Stimulated activated CD4-positive, alpha-beta T cell treated with anti-CD3 and anti-CD28 coated beads, Interleukin-12 subunit alpha, Interleukin-12 subunit beta, amount 100 ng/mL, for 24 hours (primary cell): ENCODE measurements at places on chromosomes 4 and X.

- no peak for DNase-seq
Observed at GRCh38 chrX:56310581-56310980, 78.4 kb downstream of the KLF8 start.

- no peak for DNase-seq
Observed at GRCh38 chr4:169948271-169948670, 77.9 kb downstream of the MFAP3L start.

- DNase-seq = no peak
Observed at GRCh38 chr4:43113196-43113595, 220.7 kb downstream of the GRXCR1 start.

- no peak for DNase-seq
Observed at GRCh38 chr4:112302320-112303274, 5.4 kb downstream of the ALPK1 start.

DNA sequence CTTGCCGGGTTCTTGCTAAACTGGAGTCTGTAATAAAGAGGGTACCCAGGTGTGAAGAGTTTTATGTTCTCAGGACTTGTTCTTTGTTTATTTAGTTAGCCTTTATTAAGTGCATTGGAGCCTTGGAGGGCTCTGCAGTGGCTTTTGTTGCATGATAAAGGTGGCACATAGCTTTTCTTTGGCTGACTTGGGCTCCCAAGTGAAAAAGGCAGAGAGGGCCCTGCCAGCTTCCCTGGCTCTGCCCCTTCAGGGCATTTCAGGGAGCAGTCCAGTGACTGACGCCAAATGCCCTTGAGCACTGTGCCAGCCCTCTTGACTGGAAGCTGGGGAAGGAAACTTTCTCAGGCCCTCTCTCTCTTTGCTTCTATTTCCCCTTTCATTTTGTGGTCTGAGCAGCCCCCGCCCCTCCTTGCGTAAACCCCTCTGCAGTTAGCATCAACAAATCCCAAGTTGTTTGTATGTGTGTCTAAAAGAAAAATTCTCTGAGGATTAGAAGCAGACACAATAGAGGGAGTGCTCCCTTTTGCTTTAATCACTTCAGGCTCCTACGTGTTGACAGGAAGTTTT lies 152.2 kb downstream of the NHS start:
- DNase-seq = no peak

DNA sequence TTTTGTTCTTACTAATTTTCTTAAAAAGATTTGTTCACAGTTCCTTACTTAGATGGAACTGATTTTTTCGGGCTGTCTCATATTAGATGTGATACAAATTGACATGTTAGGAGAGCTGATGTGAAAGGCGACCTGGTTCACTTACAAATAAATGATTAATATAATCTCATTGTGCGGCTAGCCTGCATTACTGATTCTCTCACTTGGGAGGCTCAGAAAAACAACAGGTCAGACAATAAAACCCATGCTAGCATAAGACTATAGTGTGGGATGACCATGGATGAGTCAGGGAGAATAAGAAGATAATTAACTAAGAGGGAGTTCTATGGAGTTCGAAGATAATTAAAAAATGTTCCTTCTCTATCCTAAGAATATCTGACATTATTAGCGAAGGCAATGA lies 40.8 kb downstream of the RTL9 start:
- no peak for DNase-seq

GRCh38 chrX:100411802-100412715 lies 2.0 kb upstream of the PCDH19 start:
- DNase-seq = no peak

DNA sequence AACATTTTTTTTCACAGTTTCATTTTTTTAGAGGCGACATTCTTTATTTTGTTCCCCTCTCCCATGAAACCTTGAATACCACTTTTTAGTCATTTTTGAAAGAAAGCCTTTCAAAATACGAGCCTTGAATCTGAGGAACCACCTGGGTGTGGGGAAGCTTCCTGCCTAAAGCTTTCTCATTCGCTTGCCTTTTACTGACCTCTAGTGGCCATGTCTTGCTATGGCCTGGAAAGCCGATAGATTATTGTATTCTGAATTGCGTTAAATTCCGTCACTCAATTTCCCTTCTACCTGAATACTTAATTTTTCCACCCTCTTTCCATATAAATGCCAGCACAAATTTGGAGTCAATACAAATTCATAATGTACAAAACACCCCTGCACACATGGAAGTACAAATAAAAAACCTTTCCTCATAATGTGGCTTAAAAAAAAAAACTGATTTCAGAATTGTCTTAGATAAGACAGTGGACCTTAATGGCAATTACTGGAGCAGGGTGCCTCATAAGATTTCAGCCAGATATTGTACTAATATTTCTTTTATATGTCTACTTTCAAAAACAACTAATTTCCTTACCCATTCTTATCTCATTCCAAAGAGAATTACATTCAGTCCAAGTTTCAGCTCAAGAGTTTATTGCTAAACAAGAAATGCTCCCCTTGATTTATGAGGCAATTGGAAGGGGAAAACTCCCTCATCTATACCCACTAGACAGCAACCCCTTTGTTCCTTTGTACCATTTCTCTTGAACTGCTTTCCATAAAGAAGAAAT lies 217.9 kb downstream of the CENPC start:
- DNase-seq = peak; percentile 37

- DNase-seq = no peak
Observed at GRCh38 chrX:72009731-72010130, 99.1 kb downstream of the NHSL2 start.

DNA sequence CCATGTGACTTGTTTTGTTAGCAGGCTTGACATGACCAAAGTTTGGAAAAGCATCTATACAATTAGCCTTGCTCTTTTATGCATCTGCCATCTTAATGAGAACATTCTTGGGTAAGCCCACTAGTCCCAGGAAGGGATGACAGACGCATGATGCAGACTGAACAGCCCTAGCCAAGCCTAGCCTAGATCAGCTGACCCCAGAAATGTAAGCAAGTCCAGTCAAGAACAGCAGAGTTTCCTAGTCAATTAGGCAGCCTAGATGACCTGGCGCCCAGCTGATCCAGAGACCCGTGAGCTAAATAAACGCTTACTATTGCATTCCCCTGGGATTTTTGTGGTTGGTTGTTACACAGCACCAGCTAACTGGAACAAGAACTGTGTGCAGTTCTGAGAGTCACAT lies 457.9 kb downstream of the BCOR start:
- no peak for DNase-seq

- no peak for DNase-seq
Observed at GRCh38 chr4:26213317-26213716, 107.5 kb upstream of the RBPJ start.

DNA sequence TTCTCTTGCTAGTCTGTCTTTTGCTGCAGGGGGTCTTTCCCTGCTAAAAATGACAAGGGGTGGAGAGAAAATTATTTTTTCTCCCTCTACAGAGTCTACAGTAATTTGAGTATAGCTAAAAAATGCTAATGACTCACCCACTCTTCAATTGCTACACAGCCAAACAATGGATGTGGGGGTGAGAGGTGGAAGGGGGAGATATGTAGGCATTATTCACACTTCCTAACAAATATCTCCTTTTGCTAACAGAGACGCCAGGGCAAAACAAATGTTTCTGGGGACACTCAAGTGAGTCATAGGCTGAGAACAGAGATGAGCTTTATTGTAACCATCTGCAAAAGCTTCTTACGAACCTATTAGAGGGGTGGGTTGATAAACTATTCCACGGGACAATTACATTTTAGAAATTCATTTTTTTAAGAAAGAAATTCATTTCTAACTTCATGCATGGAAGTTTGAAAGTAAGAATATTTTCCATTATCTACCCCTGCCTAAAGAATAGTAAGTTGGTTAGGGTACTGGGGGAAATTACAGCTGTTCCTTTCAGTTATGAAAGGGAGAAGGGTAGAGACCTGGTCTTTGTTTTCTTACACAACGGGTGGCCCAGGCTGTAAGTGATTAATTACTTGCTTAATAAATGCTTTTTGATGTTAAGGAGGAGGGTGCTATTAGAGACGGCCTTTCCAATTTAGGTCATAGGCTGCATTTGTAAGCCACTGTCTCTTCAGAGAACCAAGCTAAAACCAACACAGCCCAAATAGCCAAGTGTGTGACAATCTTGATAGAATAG lies 12.8 kb downstream of the SCD5 start:
- no peak for DNase-seq

- no peak for DNase-seq
Observed at GRCh38 chr4:164313853-164314252, 440.1 kb upstream of the SMIM31 start.

DNA sequence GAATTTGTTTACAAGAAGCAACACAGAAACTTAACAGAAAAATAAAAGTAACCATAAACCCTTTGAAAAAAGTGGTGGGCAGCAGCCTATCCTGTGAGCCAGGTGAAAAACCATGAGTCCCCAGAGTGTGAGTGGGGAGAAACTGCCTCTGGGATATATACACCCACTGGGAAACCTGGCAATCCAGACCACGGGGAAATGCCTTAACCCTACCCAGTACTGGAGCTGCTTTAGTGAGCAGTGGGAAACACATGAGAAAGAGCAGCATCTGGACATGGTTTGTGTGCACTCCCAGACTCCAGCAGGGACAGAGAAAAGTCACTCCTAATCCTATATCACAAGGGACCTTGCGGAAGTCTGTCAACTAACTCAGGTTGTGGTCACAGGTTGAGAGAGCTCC lies 39.4 kb downstream of the UGT2A2 start:
- no peak for DNase-seq

DNA sequence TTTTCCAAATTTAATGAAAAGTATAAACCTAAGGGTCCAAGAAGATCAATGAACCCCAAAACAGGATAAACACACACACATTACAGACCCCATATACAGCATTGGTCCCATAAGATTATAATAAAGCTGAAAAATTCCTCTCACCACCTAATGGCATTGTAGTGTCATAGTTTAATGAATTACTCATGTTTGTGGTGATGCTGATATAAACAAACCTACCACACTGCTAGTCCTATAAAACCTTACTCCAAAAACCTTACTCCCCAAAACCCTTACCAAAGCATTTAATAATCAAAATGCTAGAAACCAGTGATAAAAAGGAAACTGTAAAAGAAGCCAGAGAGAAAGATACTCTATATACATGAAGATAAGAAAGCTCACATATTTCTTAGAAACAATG lies 148.1 kb upstream of the SH3RF1 start:
- DNase-seq = no peak

- DNase-seq = no peak
Observed at GRCh38 chr4:107757283-107757682, 37.2 kb upstream of the PAPSS1 start.

GRCh38 chr4:185265942-185266341 lies 56.5 kb downstream of the SNX25 start:
- DNase-seq = no peak

DNA sequence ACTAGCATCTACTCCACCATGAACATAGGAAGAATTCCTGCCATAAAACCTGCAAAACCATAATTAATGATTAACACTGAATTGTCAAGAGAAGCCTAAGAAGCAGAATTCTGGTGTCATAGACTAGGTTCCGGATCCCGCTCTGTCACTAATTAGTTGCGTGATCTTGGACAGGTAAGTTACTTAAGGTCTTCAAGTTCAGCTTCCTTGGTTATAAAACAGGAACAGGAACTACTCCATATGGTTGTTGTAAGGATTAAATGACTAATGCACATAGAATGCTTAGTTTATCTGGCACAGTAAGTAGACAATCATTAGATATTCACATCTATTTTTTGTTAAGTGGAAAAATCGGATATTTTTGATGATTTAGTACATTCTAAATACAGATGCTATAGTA lies 14.3 kb downstream of the G3BP2 start:
- no peak for DNase-seq

DNA sequence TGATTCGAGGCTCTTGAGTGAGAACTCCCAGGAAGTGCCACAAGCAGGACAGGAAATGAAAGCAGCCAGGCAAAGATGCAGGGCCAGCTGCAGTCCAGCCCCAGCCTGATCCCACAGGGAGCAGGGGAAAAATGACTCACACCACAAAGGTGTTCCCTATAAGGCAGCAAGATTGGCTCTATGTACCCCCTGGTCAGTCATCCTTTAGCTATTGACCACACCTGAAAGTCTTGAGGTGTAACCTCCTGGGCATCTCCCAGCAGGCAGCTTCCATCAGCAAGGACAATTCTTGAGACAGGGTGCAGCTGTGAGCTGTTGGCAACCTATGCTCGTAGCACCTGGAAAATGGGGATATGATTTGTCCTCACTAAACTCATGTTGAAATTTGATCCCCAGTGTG lies 27.9 kb upstream of the EXOC1L start:
- no peak for DNase-seq

DNA sequence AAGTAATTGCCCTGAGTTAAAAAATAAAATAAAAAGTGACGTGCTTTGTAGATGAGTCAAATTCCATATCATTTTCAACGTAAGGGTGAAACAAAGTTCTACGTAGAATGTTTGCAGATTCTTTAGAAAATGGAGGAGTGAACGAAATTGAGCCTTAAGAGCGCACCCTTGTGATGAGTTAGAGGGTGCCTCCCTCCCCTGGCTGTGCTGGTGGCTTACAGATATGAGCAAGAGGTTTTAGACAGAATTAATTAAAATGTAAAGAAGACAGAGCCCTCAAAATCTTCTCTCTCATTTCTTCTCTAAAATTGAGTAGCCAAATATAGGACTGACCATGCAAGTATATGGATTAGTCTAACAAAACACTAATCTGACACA lies 30.2 kb upstream of the LGI2 start:
- DNase-seq = no peak
